ENCODE measurements at places on chromosomes 16 and 17. TPM values are rescaled to one million over a fixed set of nuclear protein-coding genes. Genes with fewer than 3 reads are reported as not detected.

DNA sequence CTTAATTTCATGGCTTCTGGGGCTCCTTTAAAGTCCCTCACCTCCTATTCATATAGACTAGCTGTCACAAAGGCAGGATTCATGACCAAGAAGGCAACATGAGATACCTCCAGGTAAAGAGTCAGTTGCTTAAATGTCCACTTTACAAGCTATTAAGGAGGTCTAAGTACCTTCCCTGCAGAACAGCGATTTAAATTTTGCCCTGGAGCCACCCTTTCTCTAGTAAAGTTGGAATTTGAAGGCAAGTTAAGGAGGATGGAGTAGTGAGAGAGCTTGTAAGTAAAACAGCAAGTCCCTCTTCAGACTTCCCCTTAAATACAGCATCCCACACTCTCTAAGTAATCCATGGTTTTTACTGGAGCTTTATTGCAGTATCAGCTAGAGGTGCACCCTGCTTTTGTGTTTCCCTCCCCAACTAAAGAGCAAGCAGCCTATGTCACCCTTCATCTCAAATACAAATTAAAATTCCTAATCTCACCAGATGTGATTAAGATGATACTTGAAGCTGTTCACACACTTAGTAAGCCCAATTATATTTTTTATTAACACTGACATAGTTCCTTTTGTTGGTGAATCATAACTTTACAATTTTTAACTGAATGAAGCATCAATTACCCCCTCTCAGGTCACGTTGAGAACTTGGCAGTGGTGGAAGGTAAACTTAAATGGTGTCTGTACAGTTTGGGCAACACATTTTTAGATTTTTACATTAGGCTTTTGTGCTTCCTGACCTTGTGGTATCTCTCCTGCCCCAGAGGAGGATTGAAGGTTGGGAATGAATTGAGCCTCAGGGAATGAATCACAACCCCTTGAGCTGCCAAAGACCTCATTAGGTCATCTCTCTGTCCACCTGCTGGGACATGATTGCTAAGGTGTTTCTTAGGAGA lies 108.9 kb downstream of the TANGO6 start:
- DNase-seq = no peak

GRCh38 chr17:42378959-42379594 lies 9.2 kb downstream of the STAT3 start:
- no peak for DNase-seq

Gene ACSM3
- total RNA-seq = 42.8 TPM

GRCh38 chr17:51487947-51488346 lies 227.6 kb downstream of the UTP18 start:
- DNase-seq = no peak

Gene PGAP6
- total RNA-seq = 99.6 TPM

DNA sequence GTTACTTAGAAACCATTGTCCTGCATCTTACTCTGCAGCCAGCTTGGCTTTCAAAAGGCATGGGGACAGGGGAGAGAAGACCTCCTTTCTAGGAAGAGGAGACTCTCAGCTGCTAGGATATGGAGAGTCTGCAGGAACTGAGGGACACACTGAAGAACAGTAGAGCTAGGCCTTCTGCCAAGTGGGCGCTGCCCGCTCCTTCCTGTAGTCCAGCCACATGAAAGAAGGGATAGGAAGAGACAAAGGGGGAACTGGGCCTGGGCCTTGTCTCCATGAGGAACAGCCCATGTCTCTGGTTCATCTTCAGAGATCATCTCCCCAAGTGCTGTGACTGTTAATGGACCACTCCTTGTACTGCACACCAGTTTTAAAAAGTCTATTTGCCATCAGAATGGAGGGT lies 78.4 kb downstream of the SYCE1L start:
- DNase-seq = no peak

Measured in colonic mucosa (tissue), 4 donors.